ENCODE measurements at places on chromosomes 16 and 17.

DNA sequence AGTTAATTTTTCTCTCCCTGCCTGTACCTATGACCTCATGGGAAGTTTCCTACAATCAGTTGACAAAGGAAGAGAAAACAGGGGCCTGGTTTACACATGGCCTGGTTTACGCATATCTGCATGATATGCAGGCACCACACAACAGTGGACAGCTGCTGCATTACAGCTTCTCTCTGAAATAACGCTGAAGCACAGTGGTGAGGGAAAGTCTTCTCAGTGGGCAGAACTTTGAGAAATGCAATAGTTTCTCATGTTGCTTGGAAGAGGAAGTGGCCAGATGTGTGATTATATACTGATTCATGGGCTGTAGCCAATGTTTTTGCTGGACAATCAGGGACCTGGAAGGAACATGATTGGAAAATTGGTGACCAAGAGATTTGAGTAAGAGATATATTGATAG, 324.1 kb upstream of the GOT2 start:
- no peak for DNase-seq

- DNase-seq: peak; percentile 74
These were observed 1.4 kb downstream of the EIF5A start for GRCh38 chr17:7308625-7309433.

DNA sequence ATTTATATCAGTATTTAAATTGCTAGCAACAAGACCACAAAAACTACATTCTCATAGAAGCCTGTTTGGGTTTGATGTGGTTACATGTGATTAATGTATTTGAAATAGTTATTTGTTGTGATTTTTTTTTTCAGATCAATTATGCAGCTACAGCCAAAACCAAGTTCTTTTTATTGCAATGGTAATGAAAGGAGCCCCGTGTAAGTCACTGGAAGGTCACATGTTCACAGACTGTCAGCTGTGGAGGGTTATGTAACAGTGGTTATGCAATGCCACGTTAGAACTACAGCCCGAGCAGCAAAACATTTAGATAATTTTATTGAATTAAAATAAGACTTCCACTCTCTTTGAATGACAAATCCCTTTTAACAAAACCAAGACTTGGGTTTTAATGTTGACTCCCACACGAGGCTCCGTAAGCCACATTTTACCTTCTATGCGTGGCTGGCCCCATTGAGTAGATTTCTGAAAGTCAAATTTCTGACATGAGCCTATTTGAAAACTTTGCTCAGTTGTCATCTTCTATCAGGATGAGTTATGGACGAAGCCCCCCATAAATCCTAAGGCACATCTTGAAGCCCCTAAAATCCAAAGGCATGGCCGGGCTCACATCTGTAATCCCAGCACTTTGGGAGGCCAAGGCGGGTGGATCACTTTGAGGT, 41.8 kb upstream of the SEC14L1 start:
- no peak for DNase-seq

DNA sequence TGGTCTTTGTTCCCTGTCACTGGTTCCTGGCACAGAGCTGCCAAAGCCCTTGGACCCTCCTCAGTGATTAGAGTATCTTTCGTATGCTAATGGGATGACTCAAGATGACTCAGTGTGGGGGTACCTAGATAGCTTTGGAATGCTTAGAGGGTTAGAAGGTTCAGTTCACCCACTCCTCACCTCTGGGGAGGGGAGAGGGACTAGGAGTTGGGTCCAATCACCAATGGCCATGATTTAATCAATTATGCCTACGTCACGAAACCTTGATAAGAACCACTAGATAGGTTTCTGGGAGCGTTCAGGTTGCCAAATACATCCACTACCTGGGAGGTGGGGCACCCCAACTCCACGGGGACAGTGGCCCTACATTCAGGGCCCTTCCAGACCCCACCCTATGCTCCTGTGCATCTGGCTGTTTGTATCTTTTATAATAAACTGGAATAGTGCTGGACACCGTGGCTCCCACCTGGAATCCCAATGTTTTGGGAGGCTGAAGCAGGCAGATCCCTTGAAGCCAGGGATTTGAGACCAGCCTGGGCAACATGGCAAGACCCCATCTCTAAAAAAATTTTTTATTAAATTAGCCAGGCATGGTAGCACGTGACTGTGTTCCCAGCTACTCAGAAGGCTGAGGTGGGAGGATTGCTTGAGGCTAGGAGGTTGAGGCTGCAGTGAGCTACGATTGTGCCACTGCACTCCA, 29.2 kb upstream of the LITAF start:
- DNase-seq: no peak

DNA sequence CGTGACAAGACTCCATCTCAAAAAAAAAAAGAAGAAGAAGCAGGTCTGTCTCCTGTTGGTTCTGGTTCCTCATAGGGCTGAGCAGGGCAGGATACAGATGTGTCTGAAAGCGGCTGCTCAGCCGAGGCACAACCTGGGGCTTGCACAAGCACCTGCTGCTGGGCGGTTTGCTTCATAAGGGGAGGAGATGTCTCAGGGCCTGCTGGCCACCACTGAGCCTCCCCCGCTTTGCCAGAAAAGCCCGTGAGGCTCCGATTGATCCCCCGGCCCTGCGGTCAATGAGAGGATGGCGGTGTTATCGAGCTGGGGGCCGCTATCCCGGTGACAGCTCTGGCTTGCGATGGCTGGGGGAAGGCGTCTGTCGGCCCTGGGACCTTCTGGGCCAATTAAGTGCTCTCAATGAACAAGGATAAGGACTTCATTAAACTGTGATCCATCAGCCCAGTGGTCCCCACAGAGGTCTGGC, 162.0 kb downstream of the SDK2 start:
- DNase-seq: no peak

- no peak for DNase-seq
These were observed 2.3 kb upstream of the ALKBH5 start for GRCh38 chr17:18181358-18181757.

Measured in pancreas (tissue), 10 donors.